ENCODE measurements at places on chromosomes 2 and 18.

DNA sequence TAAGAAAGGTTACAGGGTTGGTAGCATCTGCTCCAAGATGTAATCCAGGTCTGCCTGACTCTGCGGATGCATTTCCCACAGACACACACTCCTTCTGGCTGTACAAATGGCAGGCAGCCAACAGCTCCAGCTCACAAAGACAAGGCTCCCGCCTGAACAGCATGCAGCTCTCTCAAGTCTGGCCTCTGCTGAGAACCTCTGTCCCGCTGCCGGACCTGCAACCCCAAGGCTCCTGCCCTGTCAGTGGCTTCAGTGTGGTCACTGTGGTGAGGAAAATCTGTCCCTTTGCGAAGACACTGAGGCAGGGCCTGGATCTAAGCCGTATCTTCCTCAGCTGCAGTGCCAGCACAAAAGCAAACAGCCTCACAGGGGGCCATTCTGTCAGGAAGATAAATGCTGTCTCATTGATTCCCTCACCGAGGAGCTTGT is 469.3 kb upstream of the MEX3C start:
- DNase-seq, result no peak

DNA sequence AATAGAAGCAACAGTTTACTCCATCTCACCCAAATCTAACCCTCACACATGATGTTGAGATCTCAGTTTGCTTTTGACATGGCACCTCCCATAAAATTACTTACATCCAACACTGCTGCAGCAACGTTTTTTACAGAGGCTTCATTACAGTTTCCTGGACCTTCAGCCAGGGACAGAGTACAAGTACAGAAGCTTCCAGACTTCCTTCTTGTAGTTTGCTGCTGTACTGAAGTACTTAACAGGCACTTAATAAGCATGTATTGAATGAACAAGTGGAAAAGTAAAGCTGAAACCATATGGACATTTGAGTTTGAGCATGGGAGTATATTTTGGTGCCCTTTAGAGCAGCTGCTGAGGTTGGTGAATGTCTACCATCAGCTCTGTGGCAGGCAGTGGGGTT is 514.2 kb downstream of the PTPRM start:
- DNase-seq, result no peak

GRCh38 chr18:79380816-79381806 is 14.6 kb upstream of the NFATC1 start:
- DNase-seq, result peak; percentile 44

- no peak for DNase-seq
Observed at GRCh38 chr2:33512112-33512511, 35.7 kb downstream of the RASGRP3 start.

- DNase-seq, result no peak
Observed at GRCh38 chr2:143146366-143146765, 17.1 kb downstream of the ARHGAP15 start.

DNA sequence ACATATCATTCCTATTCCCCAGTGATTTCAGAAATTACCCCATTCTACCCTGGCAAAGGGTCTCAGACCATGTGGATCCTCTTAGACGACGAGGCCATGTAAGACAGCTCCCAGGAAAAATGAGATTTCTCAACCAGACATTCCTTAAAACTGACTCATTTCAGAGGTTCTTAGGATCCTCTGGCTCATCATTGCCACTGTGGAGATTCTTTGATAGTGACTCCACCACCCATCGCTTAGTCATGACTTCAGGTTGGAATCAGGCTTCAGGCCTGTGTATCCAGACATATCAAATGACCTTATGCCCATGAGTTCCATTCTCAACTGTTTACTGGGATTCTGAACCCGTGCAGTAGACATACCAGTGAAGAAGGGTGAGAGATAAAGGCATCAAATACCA is 245.6 kb upstream of the TCF4 start:
- DNase-seq, result no peak

DNA sequence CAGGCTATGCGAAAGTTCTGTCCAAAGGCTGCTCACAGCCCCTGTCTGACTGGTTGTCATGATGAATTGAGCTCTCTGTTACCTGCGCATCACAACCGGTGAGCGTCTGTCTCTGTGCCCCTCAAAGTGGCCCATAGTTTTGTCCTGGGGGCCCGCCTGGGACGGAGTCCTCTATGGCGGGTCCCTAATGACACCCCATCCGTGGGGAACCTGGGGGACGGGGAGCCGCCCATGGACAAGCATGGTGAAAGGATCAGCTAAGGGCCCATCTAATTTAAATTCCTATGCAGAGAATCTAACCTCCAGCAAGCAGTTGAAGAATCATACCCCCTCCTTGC is 473 bp downstream of the ELMOD3 start:
- no peak for DNase-seq

- no peak for DNase-seq
Observed at GRCh38 chr2:193966590-193966989, 1690.4 kb upstream of the SLC39A10 start.

- no peak for DNase-seq
Observed at GRCh38 chr2:196899976-196900375, 26.5 kb downstream of the PGAP1 start.

- no peak for DNase-seq
Observed at GRCh38 chr2:133365117-133365516, 203.1 kb downstream of the NCKAP5 start.

DNA sequence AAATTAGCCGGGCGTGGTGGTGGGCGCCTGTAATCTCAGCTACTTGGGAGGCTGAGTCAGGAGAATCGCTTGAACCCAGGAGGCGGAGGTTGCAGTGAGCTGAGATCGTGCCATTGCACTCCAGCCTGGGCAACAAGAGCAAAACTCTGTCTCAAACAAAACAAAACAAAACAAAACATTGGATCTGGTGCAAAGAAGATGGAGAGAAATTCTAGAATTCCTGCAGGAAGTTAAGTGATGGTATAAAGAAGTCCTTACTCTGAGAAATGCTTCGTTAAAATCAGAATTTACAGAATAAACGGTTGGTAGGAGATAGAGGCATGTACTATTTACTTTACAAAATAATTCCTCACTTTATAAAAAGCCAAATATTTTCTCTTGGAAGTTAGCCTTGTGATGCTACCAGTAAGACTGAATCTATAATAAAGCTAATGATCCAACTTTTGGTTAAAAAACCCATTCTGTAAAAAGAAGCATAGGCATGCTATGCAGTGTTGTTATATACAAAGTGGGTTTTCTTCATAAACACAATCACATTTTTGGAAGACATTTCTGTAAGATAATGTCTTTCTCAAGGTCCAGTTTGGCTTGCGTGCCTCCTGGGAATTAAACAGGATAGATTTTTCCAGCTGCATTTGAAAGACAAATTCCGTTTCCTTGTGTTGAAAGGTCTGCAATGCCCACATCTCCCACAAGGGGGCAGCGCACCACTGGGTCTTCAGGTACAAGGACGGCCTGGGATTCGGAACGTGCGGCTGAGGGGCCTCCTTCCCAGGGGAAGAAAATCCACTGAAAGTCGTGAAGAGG is 35.6 kb upstream of the PNO1 start:
- DNase-seq, result peak; percentile 64

DNA sequence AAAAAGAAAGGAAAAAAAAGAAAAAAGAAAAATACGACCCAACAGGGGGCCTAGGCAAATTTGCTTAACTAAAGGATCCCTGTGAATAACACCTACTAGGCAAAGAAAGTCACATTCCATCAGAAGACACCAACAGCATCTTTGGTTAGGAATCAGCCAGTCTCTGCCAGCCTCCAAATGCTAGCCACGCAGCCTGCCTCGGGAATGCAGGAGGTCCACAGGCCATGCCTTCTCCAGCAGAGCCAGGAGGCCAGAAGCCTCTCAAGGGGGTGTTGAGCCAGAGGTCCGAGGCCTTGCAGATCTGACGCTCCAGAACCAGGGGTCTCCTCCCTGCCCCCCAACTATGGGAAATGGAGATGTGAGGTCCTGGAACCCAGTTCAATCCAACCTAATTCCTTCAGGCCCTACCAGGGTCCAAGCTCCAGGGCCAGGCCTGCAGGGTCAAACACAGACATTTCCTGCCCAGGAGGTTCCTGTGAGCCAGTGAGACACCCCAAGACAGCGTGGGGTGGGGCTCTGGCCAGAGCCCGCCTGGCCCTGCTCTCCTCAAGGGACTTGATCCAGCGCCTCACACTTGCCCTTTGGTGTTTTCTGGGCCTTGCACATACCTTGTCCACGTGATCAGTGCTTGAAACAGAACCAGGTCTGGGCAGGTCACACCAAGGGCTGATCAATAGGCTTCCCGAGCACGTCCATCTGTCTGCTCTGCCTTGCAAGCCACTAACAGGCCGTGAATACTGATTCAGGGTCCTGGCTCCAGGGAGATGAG is 289.6 kb upstream of the ID2 start:
- DNase-seq, result no peak

GRCh38 chr2:59790186-59791003 is 763.1 kb downstream of the BCL11A start:
- no peak for DNase-seq

GRCh38 chr2:88903749-88904353 is 212.4 kb downstream of the RPIA start:
- DNase-seq, result no peak

- DNase-seq, result no peak
Observed at GRCh38 chr2:220959391-220959802, 612.7 kb downstream of the EPHA4 start.

DNA sequence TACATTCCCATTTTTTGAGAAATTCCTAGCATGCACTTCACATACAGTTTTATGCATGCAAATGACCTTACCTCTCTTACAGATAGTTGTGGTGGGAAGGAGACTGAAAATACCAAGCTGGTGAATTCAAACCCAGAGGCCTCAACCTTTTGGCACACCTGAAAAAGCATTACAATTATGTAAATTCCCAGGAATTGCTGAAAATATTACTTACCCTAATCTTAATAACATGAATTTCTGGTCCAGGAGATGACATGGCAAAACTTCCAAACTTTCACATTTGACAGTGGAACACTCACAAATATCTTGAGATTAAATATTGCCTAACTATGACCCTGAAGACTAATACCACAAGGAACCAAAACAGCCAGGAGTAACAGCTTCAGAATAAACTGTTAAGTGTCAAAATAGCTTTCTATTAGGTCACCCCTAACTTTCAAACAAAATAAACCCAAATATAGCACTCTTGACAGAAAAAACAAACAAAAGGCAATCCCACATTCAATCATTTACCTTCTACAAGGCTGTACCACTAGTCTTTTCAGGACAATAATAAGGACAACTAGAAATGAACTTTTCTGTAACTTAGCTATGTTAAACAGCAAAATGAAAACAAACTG is 10.9 kb upstream of the PEX13 start:
- no peak for DNase-seq

DNA sequence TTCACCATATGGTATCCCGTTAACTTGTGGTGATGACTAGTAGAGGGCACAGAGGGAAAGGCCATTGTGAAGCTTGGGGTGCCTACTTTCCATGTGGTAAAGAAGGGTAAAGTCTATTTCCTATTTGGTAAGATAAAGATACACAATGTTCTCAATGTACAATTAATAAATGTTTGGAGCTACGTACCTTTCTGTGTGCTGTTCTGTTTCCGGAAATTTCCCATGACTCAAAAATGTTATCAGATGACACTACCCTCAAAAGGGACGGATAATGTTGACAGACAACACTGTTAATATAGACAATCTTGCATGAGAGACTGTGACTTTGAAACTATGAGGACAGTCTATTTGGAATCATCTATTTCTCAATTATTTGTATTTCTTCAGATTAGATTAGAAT is 4.2 kb upstream of the SULT1C3 start:
- no peak for DNase-seq
